ENCODE measurements at places on chromosomes 5 and 9.

GRCh38 chr5:14408969-14409586 lies 172.5 kb upstream of the OTULINL start:
- DNase-seq: peak; percentile 65

DNA sequence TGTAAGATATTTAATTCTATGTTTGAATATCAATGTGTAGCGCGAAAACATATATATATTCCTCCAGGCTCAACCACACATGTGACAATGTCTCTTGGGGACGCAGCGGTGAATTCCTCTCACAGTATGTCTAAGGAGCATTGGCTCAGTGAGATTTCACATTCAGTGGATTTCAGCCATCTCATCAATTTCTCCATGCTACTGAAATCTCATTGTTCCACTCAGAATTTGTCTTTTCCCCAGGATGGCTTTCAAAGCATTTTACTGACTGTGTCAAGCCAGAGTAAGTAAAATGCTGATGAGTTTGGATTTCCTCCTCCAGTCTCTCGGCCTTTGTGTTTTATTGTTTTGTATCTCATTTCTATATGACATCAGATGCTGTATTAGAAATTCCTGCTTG lies 1.3 kb upstream of the OR1J1 start:
- no peak for DNase-seq

DNA sequence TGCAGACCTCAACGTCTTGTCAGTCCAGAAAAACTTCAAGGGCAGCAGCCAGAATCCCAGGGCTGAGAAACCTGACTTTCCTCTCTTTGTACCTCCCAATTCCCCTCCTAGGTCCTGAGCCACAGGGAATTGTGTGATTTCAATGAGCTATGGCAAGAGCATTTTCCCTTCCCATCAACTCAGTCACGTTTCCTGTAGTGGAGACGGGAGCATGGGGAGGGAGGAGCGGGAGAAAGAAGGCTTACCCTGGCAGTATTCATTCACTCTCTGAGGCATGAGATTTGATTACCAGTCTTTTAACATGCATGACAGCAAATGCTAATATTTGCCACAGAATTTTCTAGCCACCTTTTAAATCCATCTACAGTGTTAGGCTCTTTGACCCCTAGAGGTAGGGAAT lies 109.4 kb upstream of the TBCA start:
- DNase-seq: no peak

GRCh38 chr9:131668439-131669268 lies 71.2 kb downstream of the RAPGEF1 start:
- DNase-seq: peak; percentile 85

DNA sequence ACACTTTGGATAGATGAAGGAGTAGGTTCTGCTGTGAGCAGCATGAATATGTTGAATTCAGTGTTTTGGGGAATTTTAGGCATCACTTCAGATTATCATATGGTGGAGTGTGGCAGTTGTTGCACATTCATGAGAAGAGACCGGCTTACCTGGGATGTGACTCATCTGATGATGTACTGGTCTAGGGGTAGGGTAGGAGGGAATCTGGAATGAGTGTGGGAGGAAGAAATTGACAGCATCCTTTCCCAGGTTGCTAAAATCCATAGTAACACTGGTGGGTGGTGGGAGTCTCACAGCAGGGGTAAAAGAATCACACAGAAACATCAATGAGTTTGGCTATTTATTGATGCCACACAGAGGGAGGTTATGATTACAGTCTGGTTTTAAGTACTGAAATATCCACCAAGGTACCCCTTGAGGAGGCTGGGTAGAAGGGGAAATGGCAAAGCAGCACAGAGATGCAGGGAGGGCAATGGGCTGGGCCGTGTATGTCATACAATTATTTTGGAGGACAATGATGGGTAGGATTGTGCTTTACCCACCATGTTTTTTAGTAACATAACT lies 82.5 kb downstream of the TARS1 start:
- no peak for DNase-seq

GRCh38 chr9:110911659-110912418 lies 126.4 kb downstream of the LPAR1 start:
- peak; percentile 62 for DNase-seq

DNA sequence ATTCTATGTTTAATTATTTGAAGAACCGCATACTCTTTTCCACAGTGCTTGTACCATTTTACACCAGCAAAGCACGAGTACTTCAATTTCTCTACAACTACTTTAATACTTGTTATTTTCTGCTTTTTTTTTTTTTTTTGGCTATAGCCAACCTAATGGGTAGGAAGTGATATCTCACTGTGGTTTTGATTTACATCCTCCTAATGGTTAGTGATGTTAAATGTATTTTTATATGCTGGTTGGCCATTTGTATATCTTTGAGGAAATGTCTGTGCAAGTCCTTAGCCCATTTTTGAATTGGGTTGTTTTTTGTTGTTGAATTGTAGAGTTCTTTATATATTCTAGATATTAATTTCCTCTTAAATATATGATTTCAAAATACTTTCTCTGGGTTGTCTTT lies 22.6 kb downstream of the OGN start:
- DNase-seq: no peak

DNA sequence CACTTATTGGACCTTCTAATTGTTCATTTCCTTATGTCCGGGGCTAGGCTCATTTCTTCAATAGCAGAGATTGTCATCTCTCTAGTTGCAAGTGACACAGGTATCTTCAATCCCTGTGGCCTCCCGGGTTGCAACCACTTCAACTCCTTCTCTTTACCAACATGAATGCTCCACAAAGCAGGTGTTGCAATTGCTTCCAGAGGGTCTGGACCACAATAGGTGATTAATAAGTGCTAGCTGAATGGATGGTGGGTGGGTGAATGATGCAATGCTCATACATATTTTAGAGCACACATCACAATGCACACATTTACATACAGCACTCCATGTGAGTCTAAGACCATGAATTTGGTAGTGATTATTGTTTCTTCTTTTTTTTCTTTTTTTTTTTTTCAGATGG lies 2.6 kb downstream of the CEMIP2 start:
- peak; percentile 43 for DNase-seq

- DNase-seq: no peak
Observed at GRCh38 chr5:32241034-32241783, 67.1 kb upstream of the GOLPH3 start.

DNA sequence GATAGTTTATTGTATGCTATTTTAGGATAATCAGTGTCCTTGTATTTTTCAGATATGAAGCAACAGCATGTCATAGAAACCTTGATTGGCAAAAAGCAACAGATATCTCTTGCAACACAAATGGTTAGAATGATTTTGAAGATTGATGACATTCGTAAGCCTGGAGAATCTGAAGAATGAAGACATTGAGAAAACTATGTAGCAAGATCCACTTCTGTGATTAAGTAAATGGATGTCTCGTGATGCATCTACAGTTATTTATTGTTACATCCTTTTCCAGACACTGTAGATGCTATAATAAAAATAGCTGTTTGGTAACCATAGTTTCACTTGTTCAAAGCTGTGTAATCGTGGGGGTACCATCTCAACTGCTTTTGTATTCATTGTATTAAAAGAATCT lies 14.5 kb downstream of the CCT5 start:
- DNase-seq: peak; percentile 27

GRCh38 chr5:110053824-110054223 lies 364.1 kb downstream of the MAN2A1 start:
- DNase-seq: no peak

- DNase-seq: peak; percentile 18
Observed at GRCh38 chr9:90900130-90900529, 98.5 kb downstream of the SYK start.

GRCh38 chr9:107700847-107701246 lies 211.3 kb upstream of the KLF4 start:
- peak; percentile 22 for DNase-seq

GRCh38 chr9:132114102-132114707 lies 34.5 kb upstream of the MED27 start:
- peak; percentile 62 for DNase-seq

GRCh38 chr9:112174222-112174964 lies 704 bp downstream of the SUSD1 start:
- DNase-seq: peak; percentile 79

DNA sequence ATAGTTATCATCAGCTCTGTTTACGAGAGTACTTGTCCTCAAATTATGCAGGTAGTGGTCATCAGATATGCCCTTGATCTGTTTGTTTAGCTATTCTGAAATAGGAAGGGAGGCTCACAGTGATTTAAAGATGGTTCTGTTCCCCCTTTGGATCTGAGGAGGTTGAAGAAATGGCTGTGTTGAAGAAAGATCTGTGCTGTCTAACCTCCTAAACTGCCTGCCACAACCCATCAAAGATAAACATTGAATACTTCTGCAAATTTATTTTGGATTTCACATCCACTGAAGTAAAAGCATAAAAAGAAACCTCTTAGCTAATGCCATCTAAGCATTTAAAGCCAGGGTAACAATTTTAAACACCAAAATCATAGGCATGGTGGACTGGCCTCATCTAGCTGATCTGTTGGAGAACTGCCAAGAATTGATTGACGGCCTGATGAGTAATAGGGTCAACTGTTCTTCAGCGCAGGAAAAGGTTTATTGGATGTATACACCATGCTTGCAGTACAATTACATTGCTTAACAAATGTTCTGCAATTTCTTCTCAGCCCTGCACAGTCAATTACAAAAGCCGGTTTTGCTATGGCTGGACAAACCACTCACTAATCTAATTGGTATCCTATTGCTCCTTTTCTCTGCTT lies 97.6 kb downstream of the SEMA6A start:
- peak; percentile 12 for DNase-seq

DNA sequence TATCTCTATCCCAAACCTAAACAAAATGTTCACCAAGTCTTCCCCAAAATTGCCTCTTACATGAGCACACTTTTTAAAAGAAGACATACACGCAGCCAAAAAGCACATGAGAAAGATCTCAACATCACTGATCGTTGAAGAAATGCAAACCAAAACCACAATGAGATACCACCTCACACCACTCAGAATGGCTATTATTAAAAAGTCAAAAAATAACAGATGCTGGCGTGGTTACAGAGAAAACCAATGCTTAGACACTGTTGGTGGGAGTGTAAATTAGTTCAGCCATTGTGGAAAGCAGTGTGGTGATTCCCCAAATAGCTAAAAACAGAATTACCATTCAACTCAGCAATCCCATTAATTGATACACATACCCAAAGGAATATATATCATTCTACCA lies 83.8 kb downstream of the SEMA5A start:
- DNase-seq: no peak

GRCh38 chr5:80372780-80373179 lies 35.1 kb upstream of the ZFYVE16 start:
- DNase-seq: no peak

DNA sequence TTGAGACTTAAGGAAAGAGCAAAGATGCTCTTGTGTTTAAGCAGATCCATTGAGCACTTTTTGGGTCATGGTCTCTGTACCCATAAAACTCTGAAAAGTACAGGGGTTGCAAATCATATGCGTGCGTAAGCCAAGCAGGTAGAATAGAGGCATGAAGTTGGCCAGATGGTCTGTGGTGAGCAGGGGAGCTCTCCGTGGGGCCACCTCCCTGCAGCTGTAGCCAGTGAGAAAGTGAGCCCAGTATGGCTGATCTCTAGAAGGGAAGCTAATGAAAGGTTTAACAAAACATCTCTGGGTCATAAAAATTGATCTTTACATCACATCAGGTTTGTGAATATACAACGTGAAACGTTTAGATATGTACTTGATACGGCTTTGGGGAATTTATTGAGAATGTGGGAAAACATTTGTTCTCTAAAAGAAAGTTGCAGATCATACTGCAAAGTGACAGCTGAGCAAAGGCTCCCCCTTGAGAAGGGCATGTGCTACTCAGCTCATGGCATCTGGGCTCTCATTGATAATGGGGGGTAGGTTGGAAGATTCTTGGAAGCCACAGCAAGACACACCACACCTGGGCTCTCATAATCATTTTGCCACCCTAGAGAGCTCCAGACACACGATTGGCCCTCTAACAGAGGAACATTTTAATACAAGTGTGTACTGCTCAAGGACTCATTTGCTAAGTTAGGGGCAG lies 30.6 kb downstream of the SH3GL2 start:
- no peak for DNase-seq

- peak; percentile 56 for DNase-seq
Observed at GRCh38 chr5:82277613-82277986, 554 bp downstream of the RPS23 start.

GRCh38 chr5:136106351-136107031 lies 26.2 kb upstream of the SMAD5 start:
- no peak for DNase-seq

GRCh38 chr9:15640121-15640520 lies 87.3 kb downstream of the CCDC171 start:
- DNase-seq: no peak

GRCh38 chr5:1293416-1294205 lies 1.3 kb downstream of the TERT start:
- no peak for DNase-seq

DNA sequence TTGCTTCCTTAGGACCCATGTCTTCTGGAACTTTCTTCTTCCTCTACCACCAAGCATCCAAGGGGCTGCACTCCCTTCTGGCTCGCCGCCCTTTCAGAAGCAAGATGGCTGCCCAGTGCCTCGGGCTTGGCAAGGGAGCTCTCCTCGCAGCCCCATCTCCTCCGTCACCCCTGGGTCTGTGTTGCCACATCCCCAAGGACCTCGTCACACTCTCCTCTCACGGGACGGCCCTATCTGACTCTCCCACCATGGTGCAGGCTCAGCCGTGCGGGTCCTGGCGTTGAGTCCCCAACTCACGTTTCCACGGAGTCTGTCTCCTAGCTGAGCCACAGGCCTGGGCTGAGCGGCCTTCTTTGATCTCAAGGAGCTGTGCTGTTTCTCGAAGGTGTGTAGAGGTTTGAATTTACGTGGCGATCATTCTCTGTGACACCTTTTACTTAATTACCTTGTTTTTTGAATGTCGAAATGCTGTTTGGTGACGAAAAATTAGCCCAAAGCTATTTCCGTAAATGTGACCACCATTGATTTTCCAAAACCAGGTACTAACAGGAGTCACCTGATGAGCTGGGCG lies 15.0 kb upstream of the SCGB3A1 start:
- no peak for DNase-seq

- no peak for DNase-seq
Observed at GRCh38 chr5:15135661-15136060, 264.1 kb upstream of the ANKH start.

- peak; percentile 67 for DNase-seq
Observed at GRCh38 chr5:160467555-160468362, 46.1 kb downstream of the PTTG1 start.

- DNase-seq: no peak
Observed at GRCh38 chr5:178580271-178580955, 9.8 kb downstream of the COL23A1 start.

- DNase-seq: no peak
Observed at GRCh38 chr5:157292599-157292998, 26.7 kb downstream of the CYFIP2 start.

DNA sequence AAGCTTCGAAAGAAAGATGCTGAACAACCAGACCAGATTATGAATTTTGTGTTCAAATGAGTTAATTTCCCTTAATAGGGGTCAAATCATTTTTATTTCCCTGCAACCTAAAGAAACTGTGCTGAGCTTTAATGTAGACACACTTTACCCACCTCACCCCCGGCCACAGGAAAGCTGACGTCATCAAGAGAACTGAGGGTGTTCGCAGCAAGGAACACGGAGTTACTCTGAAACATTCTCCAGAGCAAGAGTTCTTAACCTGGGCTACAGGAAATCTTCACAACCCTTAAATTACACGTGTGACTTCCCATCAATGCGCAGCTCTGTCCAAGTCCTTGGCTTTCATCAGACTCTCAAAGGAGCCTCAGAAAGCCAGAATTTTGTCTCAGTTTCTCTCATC lies 116.3 kb downstream of the COL23A1 start:
- DNase-seq: no peak

Measured in GM23248 (cell line).